ENCODE measurements at places on chromosomes 5 and 9. TPM values are rescaled to one million over a fixed set of nuclear protein-coding genes. Genes with fewer than 3 reads are reported as not detected.

The PCDHB4 gene
- total RNA-seq = 0.22 TPM

DNA sequence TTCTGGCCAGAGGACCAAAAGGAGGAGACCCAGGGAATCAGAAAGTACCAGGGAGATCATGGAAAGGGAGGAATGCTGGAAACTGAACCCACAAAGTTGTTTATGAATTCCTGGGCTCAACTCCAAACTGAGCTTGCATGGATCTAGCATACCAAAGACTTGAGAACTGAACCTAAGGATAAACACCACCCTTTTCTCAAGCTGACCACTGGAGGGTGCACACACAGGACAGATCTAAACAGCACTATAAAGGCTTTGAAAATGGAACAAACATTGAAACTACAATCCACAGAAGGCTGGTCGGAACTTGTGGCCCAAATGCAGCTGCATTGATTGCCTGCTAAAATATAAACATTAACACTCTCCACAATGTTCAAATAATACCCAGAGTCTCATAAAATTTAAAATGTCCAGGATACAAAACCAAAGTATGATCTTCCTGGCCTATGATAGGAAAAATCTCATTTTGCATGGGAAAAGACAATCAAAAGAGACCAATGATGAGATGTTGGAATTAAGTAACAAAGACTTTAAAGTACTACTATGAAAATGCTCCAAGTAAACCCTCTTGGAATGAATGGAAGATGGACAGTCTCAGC is 15.6 kb upstream of the IRF1 start:
- peak; percentile 95 for DNase-seq
- H3K27me3 ChIP-seq = no peaks in the 10 kb centered on the region
- no peaks in the 10 kb centered on the region for H3K36me3 ChIP-seq
- peaks cover 21% of the 10 kb centered on the region for H3K4me1 ChIP-seq
- H3K4me3 ChIP-seq = peak overlapping the region; percentile 42

DNA sequence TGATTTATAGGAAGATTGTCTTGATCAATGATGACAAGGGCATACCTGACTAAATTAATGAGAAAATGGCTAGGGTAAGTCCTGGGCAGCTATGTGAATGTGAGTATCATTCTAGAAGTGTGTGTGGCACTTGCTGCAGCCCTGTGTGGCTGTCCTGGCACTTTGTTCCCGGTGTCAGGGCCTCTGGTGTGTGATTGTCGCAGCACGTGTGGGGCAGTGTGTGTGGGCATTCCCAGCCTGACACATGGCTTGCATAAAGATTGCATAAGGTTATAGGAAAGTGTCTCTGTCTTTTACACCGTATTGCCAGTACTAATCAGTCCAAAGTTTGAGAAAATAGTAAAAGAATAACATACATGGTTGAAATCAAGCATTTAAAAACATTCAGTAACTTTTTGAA is 74.4 kb downstream of the TRIO start:
- H3K4me1 ChIP-seq = peaks cover 81% of the 10 kb centered on the region
- H3K27me3 ChIP-seq = no peaks in the 10 kb centered on the region
- H3K36me3 ChIP-seq = peaks cover 12% of the 10 kb centered on the region
- no peak for DNase-seq

GRCh38 chr5:170783498-170784247 is at the start of gene GABRP:
Gene GABRP, plus strand, starts transcription at chr5:170783725. Its CDS starts 4,891 bp downstream, at chr5:170788616.
- no peaks in the 10 kb centered on the region for H3K4me1 ChIP-seq
- no peaks in the 10 kb centered on the region for H3K36me3 ChIP-seq
- H3K27me3 ChIP-seq = no peaks in the 10 kb centered on the region
- no peak within 1 kb of the TSS for H3K27ac ChIP-seq
- DNase-seq = no peak

The GPX3 gene
- total RNA-seq = 3.0 TPM

The BHMT gene
- not detected for total RNA-seq

DNA sequence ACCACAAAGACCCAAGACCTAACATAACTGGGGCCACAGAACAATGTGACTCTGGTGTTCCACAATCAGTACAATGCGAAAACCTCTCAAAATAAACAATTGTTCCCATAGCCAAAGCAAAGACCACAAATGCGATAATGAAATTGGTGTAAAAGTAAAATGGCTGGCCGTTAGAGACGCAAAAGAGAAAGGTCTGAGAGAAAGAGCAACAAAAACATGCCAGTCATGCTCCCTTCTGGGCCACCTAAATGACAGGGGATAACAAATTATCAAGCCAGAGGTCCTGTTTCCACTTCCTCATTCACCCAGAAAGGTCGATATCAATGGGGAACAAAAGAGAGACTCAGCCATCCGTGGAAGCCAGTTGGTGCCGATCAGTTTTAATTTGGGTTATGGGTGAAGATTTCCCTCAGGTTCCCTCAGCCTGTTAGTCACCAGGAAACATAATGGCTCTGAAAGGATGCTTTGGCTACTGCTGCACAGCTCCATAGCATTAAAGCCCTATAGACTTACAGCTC is 9.2 kb upstream of the CFAP95 start:
- no peak overlapping the region for H3K4me3 ChIP-seq
- no peaks in the 10 kb centered on the region for H3K4me1 ChIP-seq
- no peaks in the 10 kb centered on the region for H3K27me3 ChIP-seq
- DNase-seq = no peak
- H3K27ac ChIP-seq = no peak overlapping the region
- H3K36me3 ChIP-seq = no peaks in the 10 kb centered on the region

- H3K27me3 ChIP-seq = no peaks in the 10 kb centered on the region
- H3K36me3 ChIP-seq = no peaks in the 10 kb centered on the region
- DNase-seq = no peak
- no peak overlapping the region for H3K4me3 ChIP-seq
- H3K4me1 ChIP-seq = no peaks in the 10 kb centered on the region
- H3K27ac ChIP-seq = no peak overlapping the region
These were observed 219.6 kb downstream of the WDR70 start for GRCh38 chr5:37598733-37599132.

The SPATA6L gene
- 0.65 TPM for total RNA-seq

Measured in GM23248 (cell line).